Stimulated activated CD8-positive, alpha-beta memory T cell treated with anti-CD3 and anti-CD28 coated beads, Interleukin-4, amount 100 ng/mL, for 1 hour (primary cell): ENCODE measurements at places on chromosomes 3 and 15.

DNA sequence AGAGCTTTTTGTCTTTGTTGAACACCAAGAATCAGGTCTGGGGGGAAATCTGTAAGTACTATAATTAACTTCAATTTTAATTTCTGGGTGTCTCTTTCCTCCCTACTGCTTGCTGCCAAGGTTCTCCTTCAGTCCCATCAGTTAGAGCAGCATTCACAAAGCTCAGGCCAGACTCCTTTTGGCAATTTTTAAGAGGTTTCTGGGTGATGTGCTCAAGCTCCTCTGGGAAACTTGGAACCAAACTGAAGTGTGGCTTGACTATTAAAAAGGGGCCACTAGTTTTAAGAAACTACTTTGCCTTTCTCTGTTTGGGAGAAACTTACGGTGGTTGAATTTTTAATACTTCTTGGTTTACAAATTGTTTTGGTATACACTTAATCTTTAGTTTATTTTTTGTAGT lies 227.7 kb upstream of the SOX2 start:
- DNase-seq: no peak

GRCh38 chr15:25688166-25688565 lies 175.0 kb downstream of the ATP10A start:
- no peak for DNase-seq

- DNase-seq: no peak
Observed at GRCh38 chr3:41848753-41849574, 112.9 kb downstream of the ULK4 start.

- no peak for DNase-seq
Observed at GRCh38 chr3:2343031-2343682, 244.5 kb downstream of the CNTN4 start.

- DNase-seq: no peak
Observed at GRCh38 chr15:100170291-100171210, 171.2 kb downstream of the ADAMTS17 start.

DNA sequence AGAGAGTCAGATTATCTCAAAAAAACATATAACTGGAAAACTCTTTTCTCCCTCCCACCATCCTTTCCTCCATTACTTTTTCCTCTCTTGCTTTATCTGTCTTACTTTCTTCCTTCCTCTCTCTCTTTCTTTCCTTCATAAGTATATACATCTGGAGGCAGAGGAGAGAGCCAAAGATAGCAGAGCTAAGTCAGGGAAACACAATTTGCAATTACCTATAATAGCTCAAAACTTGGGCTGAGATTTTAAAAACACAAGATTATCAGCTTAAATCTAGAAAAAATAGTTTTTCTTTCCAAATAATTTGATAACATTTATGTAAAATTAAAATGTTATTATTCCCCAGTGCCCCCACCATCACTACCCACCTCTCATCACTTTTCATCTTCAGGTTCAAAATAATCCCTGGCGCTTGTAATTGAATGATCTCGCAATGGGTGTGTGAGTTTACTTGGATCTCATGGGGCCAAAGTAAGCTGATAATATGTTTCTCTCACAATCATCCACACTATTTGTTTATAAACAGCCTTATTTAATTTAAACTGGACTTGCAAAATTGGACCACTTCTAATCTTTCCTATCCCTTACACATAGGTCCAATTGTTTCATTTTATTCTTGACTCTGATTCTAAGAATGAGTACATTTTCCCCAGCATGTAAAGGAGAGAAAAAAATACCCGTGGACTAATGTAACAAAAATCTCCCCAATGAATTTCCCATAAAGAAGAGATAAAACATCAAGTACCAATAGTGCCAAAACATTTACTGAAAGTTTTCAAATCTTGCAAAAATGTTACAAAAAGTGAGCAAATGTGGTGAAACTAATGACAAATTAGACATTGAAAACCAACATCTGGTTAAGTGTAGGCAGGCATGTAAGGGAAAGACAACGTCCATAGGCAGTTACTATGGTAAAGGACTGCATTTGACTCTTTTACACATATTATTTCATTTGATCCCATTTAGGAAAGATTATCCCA lies 236.9 kb downstream of the DTWD1 start:
- no peak for DNase-seq
